EH (cell line): ENCODE measurements at places on chromosomes 4 and X.

- DNase-seq = no peak
These were observed 13.0 kb downstream of the RAB9B start for GRCh38 chrX:103818842-103819619.

DNA sequence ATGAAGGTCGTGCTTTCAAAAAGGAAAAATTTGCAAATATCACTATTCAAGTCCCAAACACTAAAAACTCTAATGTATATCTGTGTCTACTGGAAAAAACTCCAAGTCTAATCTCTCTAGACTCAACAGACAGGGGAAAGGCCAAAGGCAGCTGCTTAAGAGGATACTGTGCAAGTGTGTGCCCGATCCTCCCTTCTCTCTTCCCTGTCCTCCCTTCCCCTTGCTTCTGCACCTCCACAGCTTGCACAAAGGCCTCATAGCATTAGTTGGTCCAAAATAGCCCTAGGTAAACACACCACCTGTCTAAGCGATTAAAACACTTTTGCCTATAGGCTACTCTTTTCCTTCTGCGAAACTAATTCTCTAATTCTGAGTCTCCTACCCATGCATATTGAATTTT is 10.6 kb downstream of the C4orf54 start:
- no peak for DNase-seq

GRCh38 chr4:8105306-8106100 is 53.1 kb downstream of the ABLIM2 start:
- DNase-seq = no peak

DNA sequence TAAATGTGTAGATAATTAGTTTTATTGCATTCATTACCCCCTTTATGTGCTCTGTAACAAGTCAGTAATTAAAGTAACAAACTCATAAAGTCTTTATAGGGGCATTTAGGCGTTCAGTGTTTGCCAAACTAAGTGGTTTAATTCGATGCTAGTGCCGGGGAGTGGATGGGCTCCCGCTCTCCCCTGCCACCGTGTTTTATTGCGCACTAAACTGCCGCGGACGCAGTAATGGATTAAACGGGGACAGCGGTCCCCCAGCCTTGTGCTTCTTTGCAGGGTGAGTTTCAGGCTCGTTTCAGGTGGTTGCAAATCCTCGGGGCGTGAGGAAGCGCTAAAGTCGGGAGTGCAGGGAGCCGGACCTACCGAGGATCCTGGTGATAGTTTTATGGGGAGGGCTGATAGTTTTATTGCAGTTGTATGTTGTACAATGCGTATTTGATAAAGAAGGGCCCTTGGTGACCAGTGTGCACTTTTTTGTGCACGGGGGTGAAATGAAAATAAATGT is 1.6 kb upstream of the PHOX2B start:
- no peak for DNase-seq

GRCh38 chrX:2867206-2867605 is 38.5 kb downstream of the GYG2 start:
- DNase-seq = no peak

GRCh38 chrX:70226048-70226447 is 8.4 kb upstream of the AWAT1 start:
- DNase-seq = no peak

DNA sequence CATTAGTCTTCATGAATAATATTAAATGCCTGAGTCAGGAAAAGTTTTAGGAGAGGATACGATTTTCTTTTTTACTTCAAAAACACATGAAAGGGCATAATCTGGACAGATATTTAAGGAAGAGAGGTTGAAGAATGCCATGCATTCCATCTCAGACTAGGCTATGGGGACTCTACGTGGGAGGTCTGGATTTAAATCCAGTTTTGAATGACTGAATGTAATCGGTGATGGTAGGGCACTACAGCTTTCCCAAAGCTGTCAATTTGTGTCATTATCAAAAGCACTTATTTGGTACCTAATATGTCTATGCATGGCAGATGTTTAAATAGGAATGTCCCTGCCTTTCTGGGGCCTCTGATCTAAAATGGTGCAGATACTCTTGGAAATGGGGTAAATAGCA is 59.3 kb upstream of the RPL34 start:
- DNase-seq = peak; percentile 35

GRCh38 chr4:89331686-89332544 is 24.3 kb upstream of the GPRIN3 start:
- no peak for DNase-seq

DNA sequence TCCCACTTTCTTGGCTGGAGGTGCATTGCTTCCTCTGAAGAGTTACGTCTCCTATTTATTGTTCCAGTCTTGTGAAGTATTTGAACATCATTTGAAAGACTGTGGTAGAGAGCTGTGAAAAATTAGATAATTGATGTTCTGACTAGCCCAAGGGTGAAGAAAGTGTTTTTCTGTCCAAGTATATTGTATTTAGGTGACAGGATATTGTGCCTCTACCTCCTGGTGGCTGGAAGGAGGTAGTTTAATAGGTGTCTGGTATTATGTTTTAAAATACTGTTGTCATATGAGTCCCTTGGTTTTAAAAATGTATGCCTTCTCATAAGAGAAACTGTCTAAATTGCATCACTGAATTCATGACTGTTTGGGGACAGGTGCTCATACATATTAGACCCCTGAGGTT is 226.0 kb downstream of the SPRY1 start:
- no peak for DNase-seq

DNA sequence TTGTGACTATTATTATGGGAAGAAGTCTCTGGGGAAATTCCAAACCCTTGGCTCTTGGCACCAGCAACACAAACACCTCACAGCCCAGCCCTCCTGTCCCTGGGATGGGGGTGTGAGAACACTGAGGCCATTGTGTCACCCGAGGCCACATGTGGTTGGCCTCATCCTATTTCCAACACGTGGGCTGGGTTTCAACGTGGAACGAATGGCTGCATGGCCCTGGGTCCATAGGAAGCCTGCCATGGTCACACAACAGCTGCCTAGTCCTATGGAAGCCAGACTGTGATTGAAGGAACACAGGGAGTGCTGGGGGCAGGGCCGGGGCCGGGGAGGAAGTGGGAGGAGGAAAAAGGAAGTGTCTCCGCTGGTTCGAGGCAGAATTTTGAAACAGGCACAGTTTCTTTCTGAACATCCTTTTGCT is 10.0 kb downstream of the CLCN4 start:
- DNase-seq = no peak

DNA sequence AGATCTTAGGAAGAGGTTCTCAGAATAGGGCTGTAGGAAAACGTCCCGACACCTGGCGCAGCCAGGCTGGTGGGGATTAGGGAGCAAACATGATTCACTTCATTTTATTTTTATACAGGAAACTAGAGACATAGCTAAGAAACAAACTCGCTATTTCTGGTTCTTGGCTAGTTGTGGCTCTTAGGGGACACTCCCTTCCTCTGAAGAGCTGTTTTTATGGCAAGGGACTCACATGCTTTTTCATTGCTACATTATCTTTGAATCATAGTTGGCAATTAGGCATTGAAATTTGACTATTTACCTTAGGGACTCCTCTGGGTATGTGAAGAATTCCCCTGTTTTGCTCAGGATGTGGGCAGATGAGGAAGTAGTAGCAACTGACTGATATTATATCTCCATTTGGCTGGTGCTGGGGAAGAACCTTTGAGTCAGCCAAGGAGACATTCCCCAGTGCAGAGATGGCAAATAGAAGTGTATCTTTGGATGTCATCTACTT is 174.5 kb downstream of the SMIM20 start:
- peak; percentile 75 for DNase-seq

- peak; percentile 70 for DNase-seq
These were observed 151.5 kb downstream of the VEGFC start for GRCh38 chr4:176641237-176641636.

DNA sequence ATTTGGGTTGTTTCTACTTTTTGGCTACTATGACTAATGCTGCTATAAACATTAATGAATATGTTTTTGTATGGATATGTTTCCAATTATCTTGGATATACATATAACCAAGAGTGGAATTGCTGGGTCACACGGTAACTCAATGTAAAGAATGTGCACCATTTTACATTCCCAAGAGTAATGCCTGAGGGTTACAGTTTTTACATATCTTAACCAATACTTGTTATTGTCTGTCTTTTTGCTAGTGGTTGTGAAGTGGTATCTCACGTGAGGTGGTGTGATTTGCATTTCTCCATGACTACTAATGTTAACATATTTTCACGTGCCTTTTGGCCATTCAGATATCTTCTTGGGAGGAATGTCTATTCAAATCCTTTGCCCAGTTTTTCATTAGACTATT is 200.3 kb upstream of the MAB21L2 start:
- peak; percentile 30 for DNase-seq

DNA sequence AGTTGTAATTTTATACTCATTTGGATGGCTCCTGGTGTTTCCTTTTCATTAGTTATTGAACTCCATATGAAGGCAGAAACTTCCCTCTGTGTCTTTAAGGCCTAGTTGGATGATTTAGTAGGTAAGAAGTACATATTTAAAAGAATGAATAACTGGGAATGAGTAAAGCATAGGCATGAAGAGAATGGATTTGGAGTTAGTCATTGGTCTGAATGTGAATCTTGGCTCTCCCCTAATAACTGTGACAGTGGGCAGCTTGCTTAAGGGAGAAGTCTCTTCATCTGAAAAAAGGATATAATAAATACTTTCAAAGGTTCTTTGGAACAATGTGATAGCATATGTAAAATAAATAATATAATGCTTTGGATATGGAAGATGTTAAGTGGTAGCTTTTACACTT is 13.2 kb downstream of the SNX25 start:
- DNase-seq = peak; percentile 84

GRCh38 chr4:6461301-6462165 is 10.9 kb downstream of the PPP2R2C start:
- DNase-seq = peak; percentile 13

GRCh38 chrX:20461576-20461975 is 194.9 kb upstream of the RPS6KA3 start:
- peak; percentile 19 for DNase-seq

DNA sequence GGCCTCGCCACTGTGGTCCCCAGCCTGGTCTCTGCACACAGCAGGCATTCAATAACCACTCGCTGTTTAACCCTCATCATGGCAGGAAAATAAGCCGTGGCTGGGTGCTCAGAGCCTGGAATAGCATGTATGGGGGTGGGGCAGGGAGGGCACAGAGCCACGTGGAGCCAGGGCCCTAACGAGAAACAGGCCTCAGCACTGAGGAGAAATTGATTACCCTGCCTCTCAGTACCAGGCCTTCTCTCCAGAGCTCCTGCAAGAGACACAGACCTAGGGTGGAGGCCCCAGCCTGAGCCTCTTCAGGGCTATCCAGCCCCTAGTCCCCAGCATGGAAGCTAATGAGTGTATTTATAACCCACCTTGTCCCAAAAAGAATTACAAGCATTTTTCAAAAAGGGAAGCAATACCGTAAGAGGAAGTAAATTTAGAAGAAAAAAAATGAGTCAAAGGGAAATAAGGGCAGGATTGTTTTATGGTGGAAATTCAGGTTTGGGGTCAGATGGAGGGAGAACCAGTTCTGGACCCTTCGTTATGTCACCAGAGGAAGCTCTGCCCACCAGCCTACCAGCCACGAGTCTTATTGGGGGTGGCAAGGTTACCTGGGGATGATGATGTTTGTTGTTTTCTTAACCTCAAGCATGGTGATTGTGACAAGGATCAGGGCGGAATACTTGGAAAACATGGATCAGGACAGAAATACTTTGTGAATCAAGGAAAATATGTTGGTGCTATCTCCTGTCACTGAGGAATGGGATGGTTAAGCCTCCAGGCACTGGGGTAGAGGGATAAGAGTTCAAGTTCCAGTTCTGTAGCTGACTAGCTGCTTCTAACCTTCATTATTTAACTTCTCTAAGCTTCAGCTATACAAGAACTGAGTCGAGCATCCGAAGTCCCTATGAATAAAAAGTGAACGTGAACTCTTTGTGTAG is 101.9 kb upstream of the RBPJ start:
- no peak for DNase-seq

- no peak for DNase-seq
These were observed 132.1 kb downstream of the SNCA start for GRCh38 chr4:89704651-89705395.

DNA sequence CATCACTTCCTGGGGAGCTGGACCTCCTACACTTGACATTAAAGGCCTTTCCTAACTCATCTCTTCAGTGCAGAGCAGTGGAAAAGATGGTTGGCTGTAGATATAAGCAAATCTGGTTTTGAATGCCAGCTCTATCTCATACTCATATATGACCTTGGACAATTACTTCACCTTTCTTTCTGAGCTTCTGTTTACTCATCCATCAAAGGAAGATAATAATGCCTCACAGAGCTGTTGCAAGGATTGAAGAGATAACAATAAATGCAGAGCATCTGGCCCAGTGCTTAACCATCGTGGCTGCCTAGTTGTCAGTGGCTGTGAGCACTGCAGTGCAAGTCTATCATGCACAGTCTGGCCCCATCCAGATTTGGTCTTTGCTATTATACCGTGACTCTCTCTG is 148.1 kb upstream of the EOLA2 start:
- no peak for DNase-seq

GRCh38 chr4:1014291-1015167 is 3.1 kb downstream of the FGFRL1 start:
- DNase-seq = no peak

- peak; percentile 33 for DNase-seq
These were observed 51.1 kb downstream of the TET2 start for GRCh38 chr4:105197777-105198176.

- no peak for DNase-seq
These were observed 692.1 kb upstream of the POU3F4 start for GRCh38 chrX:82816001-82816400.

- DNase-seq = peak; percentile 37
These were observed 27.5 kb downstream of the YY2 start for GRCh38 chrX:21883258-21883657.
